ENCODE measurements at places on chromosomes 2 and 18.

GRCh38 chr2:101821059-101821805, 123.7 kb downstream of the MAP4K4 start:
- DNase-seq = no peak

DNA sequence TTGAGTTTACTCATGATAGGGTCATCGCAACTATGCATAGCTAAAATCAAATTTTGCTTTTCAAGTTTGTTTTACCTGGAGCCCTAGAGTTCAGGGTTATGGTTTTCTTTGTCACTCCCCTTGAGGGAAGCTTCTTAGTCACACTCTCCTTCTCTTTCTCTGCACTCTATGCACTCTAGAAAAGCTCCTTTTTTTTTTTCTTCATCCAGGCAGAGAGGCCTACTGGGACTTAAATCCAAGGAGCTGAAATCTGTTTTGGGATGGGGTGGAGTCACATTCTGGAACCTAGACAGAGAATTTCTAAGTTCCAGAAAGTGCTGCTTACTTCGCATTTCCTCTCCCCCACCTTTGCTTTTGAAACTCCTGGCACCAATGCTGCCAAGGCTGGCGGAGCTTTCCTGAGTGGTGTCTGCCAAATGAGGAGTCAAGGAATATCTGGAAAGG, 19.1 kb upstream of the IL18R1 start:
- DNase-seq = no peak

- DNase-seq = no peak
These were observed 71.4 kb upstream of the MBOAT2 start for GRCh38 chr2:9074930-9075329.

DNA sequence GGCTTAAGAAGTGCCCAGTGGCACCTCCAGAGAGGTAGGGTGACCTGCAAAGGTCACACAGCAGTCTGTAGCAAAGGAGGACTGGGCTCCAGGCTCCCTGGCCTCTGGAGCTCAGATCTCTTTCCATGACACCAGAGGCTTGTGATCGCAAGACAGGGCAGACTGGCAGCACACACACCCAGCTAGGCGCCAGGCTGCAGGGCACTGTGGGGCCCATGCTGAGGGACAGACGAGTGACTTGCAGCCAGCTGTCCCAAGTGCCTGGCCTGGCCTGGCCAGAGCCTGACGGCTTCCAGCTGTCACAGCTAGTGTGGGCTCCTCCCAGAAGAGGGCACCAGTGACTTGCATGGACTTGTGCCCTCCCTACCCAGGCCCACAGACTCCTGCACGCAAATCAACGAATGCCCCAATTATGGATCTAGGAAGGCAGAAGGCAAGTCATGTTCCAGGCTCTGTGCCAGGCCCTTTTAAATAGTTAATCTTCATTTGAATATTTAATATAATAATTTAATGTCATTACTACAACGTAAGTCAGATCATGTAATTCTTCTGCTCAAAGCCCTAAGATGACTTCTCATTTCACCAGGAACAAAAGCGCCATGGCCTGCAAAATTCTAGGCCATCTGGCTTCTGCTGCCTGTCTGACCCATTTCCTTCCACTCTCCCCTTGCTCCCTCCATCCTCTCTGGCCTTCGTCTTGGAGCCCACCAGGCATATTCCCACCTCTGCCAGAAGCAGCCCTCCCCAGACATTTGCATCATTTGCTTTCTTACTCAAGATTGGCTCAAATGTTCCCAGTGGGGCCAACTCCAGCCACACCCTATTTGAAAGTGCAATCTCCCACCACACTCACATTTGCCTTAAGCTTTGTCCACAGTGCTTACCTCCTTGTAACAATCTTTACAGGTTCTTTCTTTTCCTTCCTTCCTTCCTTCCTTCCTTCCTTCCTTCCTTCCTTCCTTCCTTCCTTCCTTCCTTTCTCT, 3.7 kb upstream of the SPEG start:
- no peak for DNase-seq

- no peak for DNase-seq
These were observed 73.5 kb upstream of the SERTAD2 start for GRCh38 chr2:64727013-64727767.

DNA sequence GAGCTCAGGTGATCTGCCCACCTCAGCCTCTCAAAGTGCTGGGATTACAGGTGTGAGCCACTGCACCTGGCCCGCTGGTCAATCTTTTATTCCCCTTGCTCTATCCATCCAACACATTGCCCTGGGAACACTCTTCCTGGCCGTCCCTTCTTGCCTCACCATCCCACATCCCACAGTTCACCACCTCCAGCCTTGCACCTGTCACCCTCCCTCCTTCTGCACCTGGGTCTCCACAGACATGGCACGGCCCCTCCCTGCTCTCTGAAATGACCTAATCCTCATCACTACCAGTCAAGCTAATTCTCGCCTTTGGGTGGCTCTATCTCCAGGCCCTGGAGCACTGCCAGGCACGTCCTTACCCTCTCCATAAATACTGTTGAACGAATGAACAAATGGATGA, 116.9 kb upstream of the TEX51 start:
- no peak for DNase-seq

GRCh38 chr2:229748950-229749349, 34.6 kb upstream of the DNER start:
- DNase-seq = no peak

DNA sequence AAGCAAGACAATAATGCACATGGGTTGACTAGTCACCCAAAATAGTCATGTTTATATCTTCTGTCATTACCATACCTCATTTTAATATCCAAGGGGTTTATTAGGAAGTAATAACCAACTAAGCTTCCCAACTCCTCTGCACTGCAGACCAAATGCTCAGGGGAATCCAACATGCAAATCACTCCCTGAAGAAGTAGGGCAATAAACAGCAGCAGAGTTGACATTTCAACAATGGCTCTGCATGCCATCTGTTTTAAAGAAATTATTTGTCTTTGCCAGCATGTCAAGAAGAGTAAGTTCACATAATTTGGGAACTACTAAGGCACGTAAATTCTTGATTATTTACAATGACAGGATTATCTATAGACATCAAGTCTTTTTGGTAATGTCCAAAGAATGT, 84.4 kb upstream of the LYPD1 start:
- no peak for DNase-seq

GRCh38 chr2:25145803-25146202, 22.6 kb downstream of the POMC start:
- no peak for DNase-seq

GRCh38 chr2:234060236-234060635, 9.7 kb downstream of the SPP2 start:
- DNase-seq = no peak

- DNase-seq = no peak
These were observed 261.9 kb downstream of the BCL2 start for GRCh38 chr18:63057707-63058106.

GRCh38 chr18:67742954-67743353, 226.4 kb upstream of the DSEL start:
- no peak for DNase-seq

DNA sequence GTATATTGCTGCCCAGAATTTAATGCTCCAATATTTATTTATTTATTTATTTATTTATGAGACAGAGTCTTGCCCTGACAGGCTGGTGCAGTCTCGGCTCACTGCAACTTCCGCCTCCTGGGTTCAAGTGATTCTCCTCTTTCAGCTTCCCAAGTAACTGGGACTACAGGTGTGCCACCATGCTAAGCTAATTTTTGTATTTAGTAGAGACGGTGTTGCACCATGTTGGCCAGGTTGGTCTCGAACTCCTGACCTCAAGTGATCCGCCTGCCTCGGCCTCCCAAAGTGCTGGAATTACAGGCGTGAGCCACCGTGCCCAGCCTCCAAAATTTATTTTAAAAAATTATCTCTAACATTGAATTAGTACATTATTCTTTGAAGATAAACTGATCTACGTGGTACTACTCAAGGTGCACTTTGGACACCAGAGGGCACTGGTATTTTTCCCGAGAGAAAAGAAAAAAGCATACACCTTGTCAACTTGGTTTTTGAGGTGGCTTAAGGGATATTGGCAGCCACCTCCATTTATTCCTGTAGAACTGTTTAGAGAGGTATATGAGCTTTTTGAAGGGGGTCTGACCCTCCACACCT, 1.4 kb upstream of the IDH1 start:
- DNase-seq = no peak

DNA sequence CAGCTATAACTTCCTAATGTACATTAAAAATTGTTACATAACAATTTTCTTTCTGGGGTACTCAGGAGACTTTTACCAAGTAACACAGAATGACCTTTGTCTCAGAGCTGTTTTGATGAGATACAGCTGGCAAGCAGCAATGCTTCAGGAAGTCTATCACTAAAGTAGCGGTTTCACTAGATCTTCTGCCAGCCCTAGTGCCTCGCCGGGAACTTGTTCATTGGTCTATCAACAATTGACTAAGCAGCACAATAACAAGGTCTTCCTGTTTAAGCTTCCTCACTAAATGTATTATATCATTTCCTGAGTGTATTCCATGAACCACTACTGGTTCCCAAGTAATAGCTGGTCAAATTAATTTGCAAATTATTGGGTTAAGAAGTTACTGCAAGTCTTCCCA, 69.2 kb downstream of the TRIP12 start:
- DNase-seq = peak; percentile 33

- no peak for DNase-seq
These were observed 585.1 kb downstream of the ZEB2 start for GRCh38 chr2:143934626-143935481.

DNA sequence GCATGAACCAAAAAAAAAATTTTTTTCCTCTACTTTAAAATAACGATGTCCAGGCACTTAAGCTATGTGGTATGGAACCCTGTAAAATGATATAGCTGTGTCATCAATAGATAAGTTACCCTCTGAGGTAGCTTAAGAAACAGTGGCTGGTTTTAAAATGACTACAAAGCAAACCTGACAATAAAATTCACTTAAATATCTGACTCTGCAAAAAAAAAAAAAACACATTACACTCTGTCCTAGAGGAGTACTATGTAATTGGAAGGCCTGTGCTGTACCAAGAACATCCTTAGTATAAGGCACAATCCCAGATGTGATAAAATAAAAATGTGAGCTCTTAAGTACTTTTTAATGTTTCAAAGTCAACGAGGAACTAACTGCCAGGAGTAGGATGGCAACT, 322.4 kb downstream of the ALK start:
- no peak for DNase-seq

DNA sequence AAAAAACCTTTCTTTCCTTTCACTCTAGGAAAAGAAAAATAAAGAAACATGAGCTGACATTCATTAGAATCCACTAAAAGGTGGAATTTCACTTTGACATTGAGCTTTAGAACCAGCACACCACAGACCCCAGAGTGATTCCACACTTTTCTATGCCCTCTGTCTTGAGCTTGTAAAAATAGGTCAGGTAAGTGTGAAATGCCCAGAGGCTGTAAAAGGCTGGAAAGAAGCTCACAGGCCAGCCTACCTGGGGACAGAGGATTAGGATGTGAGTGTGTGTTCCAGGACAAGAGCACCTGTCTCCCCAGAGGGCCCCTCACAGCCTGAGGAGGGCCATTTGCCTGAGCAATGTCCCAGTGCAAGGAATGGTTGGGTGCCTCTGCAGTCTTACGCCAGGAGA, 56.3 kb upstream of the MYO3B start:
- DNase-seq = no peak

DNA sequence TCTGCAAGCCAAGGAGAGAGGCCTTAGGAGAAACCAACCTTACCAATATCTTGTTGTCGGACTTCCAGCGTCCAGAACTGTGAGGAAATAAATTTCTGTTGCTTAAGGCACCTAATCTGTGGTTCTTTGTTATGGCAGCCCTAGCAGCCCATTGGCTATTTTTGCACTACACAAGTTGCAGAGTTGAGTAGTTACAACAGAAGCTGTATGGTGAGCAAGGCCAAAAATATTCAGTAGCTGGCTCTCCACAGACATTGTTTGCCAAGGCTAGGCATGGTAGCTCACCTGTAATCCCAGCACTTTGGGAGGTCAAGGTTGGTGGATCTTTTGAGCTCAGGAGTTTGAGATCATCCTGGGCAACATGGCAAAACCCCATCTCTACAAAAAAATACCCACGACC, 27.1 kb upstream of the SCYGR1 start:
- DNase-seq = no peak

- no peak for DNase-seq
These were observed 123.0 kb downstream of the RTN4 start for GRCh38 chr2:54927085-54927750.

- DNase-seq = peak; percentile 61
These were observed 53.8 kb upstream of the RBM44 start for GRCh38 chr2:237744613-237745249.

GRCh38 chr2:230758566-230759480, 46.2 kb downstream of the CAB39 start:
- no peak for DNase-seq

GRCh38 chr2:41914936-41915335, 132.9 kb upstream of the PKDCC start:
- no peak for DNase-seq

- no peak for DNase-seq
These were observed 17.2 kb downstream of the TET3 start for GRCh38 chr2:74001781-74002504.

DNA sequence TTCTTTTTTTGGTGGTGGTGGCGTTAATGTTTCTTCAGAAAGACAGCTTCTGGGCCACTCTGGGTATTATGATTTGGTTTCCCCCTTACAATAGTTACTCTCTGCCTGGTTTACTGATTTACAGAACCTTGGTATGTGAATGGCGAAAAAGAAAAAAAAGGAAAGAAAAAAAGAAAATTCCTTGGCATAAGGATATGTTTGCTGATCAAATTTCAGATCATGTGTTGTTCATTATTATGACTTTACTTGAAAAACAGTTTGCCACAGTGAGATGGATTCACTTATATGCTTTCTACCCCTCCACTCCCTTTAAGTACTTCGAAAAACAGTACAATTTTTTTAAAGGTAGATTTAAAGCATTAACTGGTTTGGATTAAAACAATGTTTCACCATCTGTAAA, 21.0 kb downstream of the BCL11A start:
- no peak for DNase-seq

GRCh38 chr2:234989183-234989701, 37.4 kb downstream of the SH3BP4 start:
- DNase-seq = no peak

DNA sequence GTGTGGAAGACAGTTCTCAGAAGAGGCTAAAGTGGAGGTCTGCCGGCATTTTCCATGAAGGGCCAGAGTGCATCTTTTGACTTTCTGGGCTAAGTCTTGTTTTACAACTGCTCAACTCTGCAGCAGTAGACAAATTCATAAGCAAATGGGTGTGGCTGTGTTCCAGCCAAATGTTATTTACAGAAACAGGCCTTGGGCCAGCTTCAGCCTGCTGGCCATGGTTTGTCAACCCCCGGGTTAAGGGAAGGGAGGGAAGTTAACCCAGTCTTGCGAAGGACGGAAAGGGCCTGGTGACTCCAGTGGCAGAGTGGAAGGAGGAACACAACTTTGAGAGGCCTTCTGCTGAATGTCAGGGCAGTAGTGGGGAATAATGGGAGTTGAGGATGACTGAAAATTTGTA, 34.3 kb upstream of the NCKAP5 start:
- no peak for DNase-seq

GRCh38 chr2:112183327-112184025, 45.3 kb downstream of the FBLN7 start:
- no peak for DNase-seq
